Suprapubic skin (tissue), 4 donors: ENCODE measurements at places on chromosomes 7 and 10.

- no peak for DNase-seq
- H3K27me3 ChIP-seq: no peaks in the 10 kb centered on the region
- no peak overlapping the region for H3K4me3 ChIP-seq
- H3K27ac ChIP-seq: peak overlapping the region; percentile 76
- no peaks in the 10 kb centered on the region for H3K36me3 ChIP-seq
These were observed 87.4 kb upstream of the RSU1 start for GRCh38 chr10:16904639-16905061.

DNA sequence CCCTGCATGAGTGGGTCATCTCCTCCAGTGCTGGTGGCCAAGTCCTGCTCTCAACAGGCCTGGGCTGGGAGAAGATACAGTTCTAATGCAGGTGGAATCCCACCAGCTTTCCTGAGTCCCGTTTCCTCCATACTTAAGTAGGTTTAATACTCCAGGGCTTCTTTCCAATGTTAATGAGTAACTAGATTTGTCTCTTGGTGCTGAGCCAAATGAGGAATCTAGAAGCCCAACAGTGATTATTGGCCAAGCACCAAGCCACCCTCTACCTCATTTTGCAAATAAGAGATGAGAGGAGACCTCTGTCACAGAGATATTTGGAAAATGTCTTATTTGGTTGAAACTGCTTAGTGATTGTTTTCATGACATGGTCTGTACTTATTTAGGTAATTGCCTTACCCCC, 37.1 kb downstream of the STARD3NL start:
- H3K27ac ChIP-seq: no peak overlapping the region
- no peaks in the 10 kb centered on the region for H3K27me3 ChIP-seq
- H3K36me3 ChIP-seq: peaks cover 39% of the 10 kb centered on the region
- no peak for DNase-seq
- peaks cover 15% of the 10 kb centered on the region for H3K4me1 ChIP-seq
- no peak overlapping the region for H3K4me3 ChIP-seq

DNA sequence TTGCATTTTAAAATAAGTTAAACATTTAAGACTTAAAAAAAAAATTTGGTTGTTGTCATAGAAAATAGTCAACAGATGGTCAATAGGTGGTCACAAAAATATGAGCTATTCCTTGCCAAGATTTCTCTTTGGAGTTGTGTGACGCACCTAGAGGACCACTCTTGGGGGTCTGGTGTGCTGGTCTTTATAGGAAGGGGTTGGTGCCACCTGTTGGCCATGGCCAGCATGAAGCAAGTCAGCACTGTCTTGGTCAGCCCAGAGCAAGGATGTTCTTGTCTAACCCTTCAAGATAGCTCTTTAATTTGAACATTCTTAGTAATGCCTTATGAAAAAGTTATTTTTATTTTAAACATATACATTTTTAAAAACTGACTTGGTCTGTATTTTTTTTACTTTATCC, 267.9 kb upstream of the CNTNAP2 start:
- no peak overlapping the region for H3K4me3 ChIP-seq
- no peaks in the 10 kb centered on the region for H3K4me1 ChIP-seq
- no peak for DNase-seq
- H3K36me3 ChIP-seq: no peaks in the 10 kb centered on the region
- no peaks in the 10 kb centered on the region for H3K27me3 ChIP-seq

DNA sequence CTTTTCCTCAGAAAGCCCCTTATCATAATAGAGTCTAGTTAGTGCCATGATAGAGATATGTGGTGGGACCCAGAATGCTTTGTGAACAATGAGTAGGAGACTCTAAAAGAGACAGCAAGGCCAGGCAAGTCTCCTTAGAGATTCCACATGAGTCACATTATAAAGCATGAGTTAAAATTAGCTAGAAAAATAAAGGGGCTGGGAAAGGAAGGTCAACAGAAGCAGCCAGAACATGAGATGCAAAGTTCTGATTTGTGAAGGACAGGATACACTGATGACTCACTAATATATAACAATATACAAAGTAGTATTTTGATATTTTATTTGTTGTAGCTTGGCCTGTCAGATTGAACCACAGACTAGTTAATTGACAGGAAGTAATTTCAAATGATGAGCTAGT, 25.3 kb upstream of the SNX13 start:
- H3K27ac ChIP-seq: no peak overlapping the region
- no peaks in the 10 kb centered on the region for H3K4me1 ChIP-seq
- no peaks in the 10 kb centered on the region for H3K36me3 ChIP-seq
- H3K4me3 ChIP-seq: no peak overlapping the region
- no peaks in the 10 kb centered on the region for H3K27me3 ChIP-seq

DNA sequence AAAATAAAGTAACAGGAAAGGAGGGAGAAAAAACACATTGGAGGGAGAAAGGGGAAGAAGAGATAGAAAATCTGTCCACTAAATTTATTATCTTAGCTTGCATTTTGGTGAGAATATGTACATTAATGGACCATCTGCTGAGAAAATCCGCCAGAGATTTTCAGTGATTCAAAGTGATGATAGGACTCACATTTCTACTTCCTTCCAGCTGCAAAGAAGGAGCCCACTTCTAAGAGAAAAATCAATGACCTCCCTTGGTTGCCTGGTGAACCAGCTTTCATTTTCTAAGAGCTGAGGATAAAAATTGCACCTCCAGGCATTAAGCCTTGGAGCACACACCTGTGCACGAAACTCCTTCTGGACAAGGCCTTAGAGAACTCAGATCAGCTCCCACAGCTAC, 404.3 kb downstream of the SFMBT2 start:
- H3K4me3 ChIP-seq: no peak overlapping the region
- no peaks in the 10 kb centered on the region for H3K27me3 ChIP-seq
- no peaks in the 10 kb centered on the region for H3K36me3 ChIP-seq
- no peak for DNase-seq
- no peaks in the 10 kb centered on the region for H3K4me1 ChIP-seq
- no peak overlapping the region for H3K27ac ChIP-seq

DNA sequence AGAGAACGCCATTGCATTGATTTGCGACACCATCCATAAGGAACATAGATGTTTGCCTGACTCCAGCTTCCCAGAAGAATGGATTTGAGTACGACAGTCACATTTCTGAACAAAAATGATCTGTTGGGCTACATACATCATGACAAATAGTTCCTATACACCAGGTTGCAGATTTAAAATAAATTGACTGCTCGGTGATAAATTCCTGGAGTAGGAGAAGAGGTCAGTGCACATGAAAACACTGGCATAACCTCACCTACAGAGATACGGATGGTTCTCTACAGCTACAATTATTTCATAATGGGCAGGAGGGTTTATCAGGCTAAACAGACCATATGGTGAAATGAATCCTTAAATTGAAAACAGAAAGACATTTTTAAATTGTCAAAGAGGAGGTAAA, 316.5 kb upstream of the ADARB2 start:
- H3K4me3 ChIP-seq: no peak overlapping the region
- no peaks in the 10 kb centered on the region for H3K27me3 ChIP-seq
- DNase-seq: no peak
- H3K36me3 ChIP-seq: no peaks in the 10 kb centered on the region
- no peaks in the 10 kb centered on the region for H3K4me1 ChIP-seq

GRCh38 chr7:25894002-25894901, 257.7 kb upstream of the NFE2L3 start:
- H3K36me3 ChIP-seq: no peaks in the 10 kb centered on the region
- peaks cover 10% of the 10 kb centered on the region for H3K27me3 ChIP-seq
- no peak overlapping the region for H3K27ac ChIP-seq
- H3K4me1 ChIP-seq: peaks cover 23% of the 10 kb centered on the region
- H3K4me3 ChIP-seq: no peak overlapping the region
